ENCODE measurements at places on chromosomes 12 and 14.
A peak's percentile ranks its signal among the peaks of the same experiment; 100 is the strongest.

DNA sequence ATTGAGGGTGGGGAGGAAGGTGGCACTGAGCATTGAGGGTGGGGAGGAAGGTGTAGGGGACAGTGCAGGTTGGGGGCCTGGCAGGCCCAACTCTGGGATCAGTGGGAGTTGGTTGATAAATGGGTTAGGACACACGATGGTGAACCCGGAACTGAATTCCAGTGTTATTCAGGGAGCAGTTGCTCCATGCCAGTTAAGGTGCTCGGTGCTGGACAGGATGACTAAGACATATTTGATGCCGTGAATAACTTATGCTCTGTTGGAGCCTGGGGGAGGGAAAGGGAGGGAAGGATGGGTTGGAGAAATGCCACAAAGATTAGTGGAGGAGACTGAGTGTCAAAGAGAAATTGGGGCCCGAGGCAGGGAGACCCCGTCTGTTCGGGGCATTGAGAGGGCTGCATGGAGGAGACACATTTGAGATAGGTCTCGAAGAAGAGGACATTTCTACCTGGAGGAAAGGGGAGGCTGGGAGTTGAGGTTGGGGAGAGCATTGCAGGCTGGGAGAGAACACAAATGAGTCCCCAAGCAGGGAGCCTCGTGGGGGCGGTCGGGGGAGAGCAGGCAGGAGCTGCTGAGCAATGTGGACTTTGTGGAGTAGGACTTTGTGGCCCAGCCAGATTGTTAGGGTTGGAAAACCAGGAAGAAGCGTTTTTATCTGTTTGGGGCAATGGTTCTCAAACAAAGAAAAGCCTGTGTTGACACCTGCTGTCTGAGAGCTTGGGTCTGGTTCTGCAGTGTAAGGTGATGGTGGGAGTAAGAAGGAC, 65.3 kb downstream of the IQSEC3 start:
- DNase-seq, result peak; percentile 13

- DNase-seq, result no peak
Observed at GRCh38 chr14:99166506-99166905, 105.5 kb downstream of the BCL11B start.

- DNase-seq, result no peak
Observed at GRCh38 chr12:97500537-97500936, 37.9 kb downstream of the RMST start.

- no peak for DNase-seq
Observed at GRCh38 chr14:33363682-33364081, 425.0 kb downstream of the NPAS3 start.

DNA sequence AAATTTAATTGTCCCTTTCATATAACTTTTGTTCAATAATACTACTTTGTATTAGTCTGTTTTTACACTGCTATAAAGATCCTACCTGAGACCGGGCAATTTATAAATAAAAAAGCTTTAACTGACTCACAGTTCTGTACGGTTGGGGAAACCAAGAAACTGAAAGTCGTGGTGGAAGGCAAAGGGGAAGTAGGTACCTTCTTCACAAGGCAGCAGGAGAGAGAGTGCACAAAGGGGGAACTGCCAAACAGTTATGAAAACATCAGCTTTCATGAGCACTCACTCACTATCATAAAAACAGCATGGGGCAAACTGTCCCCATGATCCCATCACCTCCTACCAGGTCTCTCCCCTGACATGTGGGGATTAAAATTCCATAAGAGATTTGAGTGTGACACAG, 1069.0 kb downstream of the FSCB start:
- no peak for DNase-seq

GRCh38 chr14:91417120-91417982, at the start of gene CCDC88C:
TSS of gene CCDC88C (minus strand) at chr14:91417820. CDS start at chr14:91417690, 130 bp downstream.
- peak; percentile 77 for DNase-seq

DNA sequence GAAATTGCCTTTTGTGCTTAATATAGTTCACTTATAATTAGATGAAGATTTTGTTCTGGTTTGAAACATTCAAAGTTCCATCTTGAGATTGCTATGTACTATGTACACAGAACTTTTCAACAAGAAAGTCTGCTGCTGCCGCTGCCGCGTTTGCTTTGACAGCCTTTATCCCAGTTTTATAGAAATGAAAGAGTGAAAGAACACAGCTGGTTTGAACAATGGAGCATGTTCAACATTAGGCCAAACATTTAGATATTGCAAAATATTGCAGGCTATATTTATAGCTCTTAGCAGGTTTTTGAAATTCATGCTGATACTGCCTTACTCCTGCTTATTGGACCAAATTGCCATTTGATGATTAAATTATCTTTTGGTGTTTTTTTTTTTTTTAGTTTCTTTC, 299.8 kb upstream of the PRKD1 start:
- DNase-seq, result no peak

DNA sequence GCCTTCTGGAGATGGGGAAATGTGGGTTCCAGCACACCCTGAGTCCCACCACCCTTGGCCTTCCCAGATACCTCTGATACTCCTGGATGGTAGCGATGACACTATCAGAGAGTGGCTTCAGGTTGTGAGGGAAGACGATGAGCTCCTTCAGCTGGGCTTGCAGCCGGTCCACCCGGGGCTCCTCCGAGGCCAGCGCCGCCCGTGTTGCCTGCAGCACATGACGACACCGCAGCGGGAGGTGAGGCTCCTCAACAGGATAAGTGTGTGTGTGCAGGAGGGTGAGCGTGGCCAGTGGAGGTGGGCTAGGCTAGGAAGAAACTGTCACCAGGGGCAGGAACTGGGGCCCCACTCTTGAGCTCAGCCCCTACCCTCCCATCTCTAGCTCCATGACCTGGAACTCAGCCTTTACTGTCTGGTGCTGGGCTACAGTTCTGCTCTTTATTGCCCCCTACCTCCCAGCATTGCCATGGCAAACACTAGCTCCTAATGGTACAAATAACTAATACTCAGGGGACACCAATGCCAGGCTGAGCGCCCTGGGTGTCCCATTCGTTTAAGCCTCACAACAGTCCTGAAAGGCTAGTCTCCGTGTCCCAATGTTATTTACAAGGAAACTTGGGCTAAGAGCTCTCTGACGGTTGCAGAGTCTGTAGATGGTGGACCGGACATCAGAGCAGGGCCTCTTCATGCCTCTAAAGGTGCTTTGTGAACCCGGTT, 64.1 kb downstream of the SYNE3 start:
- DNase-seq, result peak; percentile 26

DNA sequence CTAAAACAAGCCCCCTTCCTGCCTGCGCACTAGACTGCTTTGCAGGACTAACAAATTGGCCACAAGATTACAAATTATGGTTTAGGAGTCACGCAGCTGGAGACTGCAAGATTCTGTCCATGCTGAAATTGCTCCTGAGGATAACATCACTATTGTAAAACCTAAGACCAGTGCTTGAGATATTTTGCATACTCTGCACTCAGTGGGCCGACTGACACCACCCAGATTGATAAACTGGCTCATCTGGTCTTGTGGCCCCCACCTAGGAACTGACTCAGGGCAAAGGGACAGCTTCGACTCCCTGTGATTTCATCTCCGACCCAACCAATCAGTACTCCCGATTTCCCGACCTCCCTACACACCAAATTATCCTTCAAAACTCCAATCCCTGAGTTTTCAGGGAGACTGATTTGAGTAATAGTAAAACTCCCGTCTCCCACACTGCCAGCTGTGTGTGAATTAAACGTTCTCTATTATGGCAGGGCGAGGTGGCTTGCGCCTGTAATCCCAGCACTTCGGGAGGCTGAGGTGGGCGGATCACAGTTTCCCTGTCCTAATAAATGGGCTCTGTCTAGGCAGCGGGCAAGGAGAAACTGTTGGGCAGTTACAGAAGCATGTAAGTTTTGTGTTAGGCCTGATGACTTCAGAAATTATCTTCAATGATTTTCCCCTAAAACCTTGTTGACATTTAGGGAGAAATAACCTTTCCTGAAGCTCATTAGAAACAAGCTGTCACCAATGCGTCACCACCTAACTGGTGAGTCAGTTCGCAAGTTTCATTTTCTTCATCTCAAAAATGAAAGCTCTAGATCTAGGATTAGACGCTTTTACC, 5.3 kb upstream of the UBC start:
- peak; percentile 93 for DNase-seq

DNA sequence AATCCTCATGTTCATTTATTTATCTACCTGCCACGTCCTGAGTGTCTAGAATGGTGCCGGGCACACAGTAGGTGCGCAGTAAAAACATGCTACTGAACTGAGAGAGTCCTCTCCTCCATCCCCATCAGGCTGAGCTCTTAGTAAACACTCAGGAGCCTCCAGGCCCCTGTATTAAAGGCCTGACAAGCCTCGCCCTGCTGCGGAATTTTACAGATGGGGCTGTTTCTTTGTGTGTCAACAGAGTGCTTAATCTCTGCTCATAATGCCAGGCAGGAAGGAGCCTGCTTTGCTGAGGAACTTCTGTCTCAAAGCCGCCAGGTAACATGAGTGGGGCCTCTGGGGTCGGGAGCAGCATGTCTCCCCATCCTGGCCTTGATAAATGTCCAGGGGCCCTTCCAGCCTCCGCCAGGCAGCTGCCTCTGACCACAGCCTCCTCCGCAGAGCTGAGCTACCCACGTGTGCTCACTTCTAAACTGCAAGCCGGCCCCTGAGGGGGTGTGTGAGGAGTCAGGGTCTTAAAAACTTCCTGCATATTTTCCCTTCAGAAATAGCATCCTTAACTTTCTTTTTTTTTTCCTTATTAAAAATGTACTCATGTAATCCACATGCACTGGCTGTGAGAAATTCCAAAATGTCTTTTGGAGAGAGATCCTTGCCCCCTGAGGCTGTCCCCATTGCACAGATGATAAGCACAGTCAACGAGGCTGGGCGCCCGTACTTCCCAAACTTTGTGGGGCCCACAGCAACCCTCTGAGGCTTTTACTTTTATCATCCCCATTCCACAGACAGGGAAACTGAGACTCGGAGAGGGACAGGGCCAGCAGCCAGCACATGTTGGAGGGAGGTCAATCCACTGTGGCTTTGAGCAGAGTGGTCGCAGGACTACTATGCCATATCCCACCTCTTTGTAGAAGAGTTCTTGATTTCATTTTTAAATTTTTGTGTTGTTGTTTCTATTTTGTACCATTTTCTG, 116.0 kb upstream of the NCOR2 start:
- DNase-seq, result peak; percentile 92

GRCh38 chr12:59698600-59698999, 102.8 kb downstream of the SLC16A7 start:
- DNase-seq, result peak; percentile 89

DNA sequence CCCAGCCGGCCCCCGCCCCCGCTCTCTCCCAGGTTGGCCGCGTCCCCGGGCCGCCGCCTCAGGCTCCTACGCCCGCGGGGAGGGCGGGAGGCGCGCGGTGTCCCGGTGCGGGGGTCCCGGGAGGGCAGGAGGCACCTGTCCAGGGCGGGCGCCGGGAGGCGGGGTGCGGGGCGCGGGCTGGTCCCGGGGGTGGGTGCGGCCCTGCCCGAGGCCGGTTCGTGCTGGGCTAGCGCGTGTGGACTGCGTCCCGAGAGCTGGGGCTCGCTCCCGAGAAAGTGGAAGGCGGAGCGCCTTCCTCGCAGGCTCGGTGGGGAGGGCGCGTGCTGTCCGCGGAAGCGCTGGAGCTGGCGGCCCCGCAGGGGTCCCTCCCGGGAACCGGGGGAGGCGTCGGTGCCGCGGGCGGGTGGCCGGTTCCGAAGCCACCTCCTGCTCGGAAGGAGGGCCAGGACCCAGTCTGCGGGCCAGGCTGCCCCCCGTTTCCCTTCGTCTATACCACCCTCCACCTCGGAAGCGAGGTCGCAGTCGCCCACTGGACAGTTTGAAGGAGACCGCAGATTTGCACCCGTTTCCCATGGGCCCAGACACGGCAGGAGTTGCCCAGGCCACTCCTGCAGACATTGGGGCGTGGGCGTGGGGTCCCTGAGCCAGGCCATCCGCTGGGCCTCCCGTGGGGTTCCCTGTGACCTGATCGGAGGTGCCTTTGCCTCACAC, 636 bp downstream of the ZFYVE21 start:
- DNase-seq, result peak; percentile 19

- peak; percentile 94 for DNase-seq
Observed at GRCh38 chr12:105418229-105418628, 87.7 kb downstream of the C12orf75 start.

DNA sequence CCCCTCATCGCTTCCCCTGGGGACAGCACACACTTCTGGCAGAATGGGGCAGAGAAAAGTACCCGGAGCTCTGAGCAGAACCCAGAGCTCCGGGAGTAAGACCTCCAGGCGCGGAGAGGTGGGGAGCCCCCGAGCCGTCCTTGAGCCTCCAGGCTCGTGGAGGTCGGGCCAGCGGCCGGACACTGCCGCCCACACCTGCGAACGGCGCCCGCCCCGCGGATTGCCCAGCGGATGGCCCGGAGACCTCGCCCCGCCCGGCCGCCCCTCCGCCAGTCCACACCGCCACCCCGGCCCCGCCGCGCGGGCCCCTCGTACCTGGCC, 344 bp downstream of the SPTLC2 start:
- no peak for DNase-seq

DNA sequence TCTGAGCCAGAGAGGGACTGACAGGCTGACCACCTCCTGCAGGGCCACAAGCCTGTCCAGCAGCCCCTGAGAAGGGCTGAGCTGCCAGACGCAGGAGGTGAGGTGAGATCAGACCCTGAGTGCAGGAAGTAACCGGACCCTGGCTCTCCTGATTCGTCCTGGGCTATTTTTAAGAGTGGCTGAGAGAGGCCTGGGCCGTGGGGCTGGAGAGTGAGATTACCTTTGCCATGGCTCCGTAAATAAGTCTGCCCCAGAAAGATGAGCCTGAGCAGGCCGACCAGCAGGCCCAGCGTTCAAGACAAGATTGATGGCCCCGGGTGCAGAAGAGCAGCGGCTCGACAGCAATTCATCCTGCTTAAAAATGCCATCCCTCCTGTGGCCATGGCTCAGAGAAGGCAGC, 54.2 kb downstream of the SPTB start:
- no peak for DNase-seq

DNA sequence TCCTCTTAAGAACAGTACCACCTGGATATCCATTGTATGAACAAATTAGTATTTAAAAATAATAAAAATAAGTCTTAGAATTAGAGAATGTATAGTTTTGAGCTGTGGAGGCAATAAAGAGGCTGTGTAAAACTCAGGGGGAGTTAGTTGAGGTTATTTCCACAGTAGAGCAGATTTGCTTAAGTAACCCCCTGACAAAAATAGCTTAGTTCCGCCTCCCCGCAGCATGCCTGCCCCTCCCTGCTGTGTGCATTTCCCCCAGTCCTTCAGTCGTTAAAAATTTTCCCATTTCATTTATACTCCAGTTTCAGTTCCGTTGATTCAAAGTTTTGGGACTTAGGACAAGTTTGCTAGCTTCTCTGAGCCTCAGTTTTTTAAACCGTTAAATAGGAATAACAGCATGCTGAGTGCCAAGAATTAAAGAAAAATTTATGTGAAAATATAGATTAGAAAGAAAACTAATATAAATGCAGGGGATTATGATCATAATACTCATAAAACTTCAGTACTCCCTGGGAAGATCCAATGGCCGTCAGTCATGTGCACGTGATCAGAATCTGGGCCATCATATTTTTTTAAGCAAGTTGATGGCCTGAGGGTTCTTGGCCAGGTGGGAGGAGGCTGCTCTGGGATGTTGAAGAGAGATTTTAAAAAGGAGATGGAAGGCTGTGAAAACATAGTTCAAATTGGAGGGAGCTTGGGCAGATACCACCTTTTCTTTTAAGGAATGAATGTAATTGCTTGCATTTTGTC, 14.5 kb upstream of the SLC38A2 start:
- no peak for DNase-seq

- DNase-seq, result no peak
Observed at GRCh38 chr12:42458575-42458974, 131.0 kb downstream of the PRICKLE1 start.

GRCh38 chr12:81610955-81611889, 147.9 kb downstream of the PPFIA2 start:
- peak; percentile 28 for DNase-seq

All from epithelial cell of esophagus (primary cell).